ENCODE measurements at places on chromosomes 16 and 17.

DNA sequence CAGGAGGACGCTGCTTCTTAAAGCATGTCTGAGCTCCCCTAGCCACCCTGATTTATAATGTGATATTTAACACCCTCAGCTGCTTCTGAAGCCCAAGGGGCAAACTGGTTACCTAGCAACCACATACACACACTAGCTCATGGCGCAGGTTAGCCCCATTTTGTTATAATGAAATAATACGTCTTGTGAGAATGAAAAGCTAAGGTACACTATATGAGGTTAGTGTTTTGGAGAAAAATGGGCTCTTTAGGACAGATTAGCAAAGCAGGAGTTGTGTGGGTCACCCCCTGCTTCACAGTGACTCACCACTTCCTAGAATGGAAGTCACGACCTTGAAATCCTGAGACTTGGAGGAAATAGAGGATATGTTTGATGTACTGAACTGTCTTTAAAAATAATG, 404.8 kb upstream of the HSBP1 start:
- no peak for DNase-seq

DNA sequence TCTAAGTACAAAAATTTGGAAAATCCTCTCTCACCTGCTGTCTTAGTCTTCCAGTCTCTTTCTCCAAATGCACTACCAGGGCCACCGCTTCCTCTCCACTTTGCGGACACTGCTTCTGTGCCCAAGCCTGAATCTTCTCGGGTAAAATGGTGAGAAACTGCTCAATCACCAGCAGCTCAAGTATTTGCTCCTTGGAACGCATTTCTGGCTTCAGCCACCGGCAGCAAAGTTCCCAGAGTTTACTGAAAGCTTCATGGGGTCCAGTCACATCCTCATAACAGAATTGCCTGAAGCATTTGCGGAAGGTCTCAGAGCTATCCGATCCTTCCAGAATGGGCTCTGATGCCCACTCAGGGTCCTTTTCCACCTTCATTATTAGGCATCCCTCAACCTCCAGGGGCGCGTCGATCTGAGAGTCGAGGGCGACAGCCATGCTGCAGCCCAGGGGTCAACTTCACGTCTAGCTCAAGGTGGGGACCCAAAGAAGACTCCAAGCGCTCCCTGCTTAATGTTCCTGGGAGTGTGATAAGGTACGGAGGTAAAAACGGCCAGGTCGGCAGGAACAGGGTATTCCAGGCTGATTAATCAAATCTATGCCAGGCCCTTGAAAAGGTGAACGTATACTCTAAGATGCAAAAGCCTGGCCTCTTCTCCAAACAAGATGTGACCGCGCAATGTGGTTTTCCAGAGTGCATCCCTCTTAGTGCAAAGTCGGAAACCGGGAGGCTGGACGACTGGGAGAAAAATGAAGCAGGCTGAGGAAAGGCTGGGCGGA, 763 bp downstream of the ZKSCAN2 start:
- no peak for DNase-seq

GRCh38 chr17:14098246-14098645, 28.9 kb downstream of the COX10 start:
- DNase-seq, result no peak

- no peak for DNase-seq
Observed at GRCh38 chr17:4488989-4489595, 9.6 kb upstream of the SPNS2 start.

DNA sequence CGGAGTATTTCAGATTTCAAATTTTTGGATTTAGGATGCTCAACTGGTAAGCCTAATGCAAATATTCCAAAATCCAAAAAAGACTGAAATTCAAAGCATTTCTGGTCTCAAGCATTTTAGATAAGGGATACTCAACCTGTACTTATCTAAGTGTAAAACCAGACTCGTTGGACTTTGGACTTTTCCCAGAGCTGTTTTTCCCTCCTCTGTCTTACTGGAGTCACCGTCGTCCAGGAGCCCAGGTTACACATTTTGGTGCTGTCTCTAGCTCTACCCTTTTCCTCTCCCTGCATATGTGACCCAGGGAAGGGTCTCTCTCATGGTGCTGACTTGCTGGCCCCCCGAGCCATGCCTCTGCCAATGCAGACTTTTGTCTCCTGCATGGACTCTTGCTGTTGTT, 46.0 kb upstream of the MMP2 start:
- no peak for DNase-seq

DNA sequence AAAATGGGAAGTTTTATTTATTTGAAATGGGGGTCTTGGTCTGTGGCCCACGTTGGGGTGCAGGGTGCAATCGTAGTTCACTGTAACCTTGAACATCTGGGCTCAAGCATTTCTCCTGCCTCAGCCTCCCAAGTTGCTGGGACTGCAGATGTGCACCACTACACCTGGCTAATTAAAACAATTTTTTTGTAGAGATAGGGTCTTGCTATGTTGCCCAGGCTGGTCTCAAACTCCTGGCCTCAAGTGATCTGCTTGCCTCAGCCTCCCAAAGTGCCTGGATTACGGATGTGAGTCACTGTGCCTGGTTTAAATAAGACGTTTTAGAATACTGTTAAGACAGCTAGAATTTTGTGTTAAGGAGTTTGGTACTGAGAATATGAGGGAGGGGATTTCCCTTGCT, 15.7 kb downstream of the PSMD11 start:
- no peak for DNase-seq

GRCh38 chr17:57091186-57091618, 6.2 kb downstream of the AKAP1 start:
- no peak for DNase-seq

GRCh38 chr17:32143527-32143870, 1.2 kb downstream of the RHOT1 start:
- DNase-seq, result no peak

DNA sequence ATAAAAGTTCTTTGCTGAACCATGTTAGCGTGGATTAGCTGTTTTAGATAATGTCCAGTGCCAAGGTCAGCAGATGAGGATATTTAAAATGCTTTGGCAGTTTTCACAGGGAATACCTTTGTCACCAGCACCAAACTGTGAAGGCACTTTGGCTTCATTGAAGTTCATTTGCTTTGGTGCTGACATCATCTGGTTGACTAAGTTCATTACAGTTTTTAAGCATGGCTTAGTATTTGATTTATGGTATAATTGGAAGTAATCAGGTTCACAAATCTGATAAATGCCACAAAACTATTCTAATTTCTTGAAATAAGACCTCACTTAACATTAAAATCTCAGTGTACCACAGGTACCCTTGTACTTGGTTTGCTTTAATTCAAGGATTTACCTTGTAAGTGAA, 4.3 kb downstream of the GID4 start:
- peak; percentile 51 for DNase-seq

GRCh38 chr16:67719778-67720144, 645 bp upstream of the GFOD2 start:
- no peak for DNase-seq

DNA sequence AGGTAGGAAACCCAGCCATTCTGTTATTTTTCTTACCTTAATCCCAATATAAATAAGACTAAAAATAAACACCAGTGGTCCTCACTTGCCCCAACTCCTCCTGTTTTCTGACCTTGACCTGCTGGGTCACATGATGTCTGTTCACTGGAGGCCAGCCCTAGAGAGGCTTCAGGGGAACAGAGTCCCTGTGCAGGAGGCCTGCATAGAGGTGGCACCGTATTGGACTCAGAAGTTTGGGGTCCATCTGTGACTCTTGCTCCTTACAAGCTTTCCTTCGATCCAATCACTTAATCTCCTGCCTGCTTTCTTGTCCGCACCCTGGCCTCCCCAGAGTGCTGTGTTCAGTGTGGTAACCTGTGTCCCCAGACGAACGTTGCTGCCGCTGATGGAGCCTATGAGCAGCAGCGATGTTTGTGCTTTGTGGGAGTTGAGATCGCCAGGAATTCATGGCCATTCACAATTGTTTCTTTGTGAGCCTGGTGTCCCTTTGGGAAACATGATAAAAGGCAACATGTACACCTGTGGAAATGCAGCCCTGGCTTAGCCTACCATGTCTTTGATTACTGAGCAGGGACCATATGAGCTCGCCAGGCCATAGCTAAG, 4.7 kb downstream of the IGSF6 start:
- DNase-seq, result no peak

- no peak for DNase-seq
Observed at GRCh38 chr17:81166033-81166492, at the start of gene AATK. Gene AATK (minus strand): TSS chr17:81166221. CDS start chr17:81165992, 229 bp downstream.

DNA sequence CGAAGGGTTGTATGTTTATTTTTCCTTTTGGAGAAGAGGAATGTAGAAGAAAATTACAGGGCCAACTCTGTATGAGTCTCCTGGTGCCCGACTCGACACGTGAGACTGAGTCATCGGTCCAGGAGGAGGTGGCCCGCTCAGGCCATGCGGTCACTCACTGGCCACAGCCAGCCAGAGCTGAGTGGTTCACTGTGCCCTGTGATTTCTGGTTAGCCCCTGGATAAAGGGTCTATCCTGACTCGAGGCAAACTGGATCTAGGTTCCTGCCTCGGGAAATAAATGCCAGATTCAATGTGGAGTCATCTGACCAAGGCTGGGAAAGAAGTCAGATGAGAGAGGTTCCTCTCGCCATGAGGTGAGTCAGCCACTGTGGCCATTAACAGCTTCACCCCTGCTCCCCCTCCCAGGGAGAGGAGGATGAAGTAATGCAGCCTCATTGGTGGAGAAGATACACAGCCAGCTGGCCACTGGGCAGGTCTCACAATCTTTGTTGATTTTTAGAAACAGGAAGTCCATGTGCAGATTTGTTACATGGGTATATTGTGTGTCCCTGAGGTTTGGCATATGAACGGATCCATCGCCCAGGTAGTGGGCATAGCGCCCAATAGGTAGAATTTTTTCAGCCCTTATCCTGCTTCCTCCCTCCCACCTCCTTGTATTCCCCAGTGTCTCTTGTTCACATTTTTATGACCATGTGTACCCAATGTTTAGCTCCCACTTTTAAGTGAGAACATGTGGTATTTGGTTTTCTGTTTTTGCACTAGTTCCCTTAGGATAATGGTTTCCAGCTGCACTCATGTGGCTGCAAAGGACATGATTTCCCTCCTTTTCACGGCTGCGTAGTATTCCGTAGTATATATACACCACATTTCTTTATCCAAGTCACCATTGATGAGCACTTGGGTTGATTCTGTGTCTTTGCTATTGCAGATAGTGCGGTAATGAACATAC, 21.7 kb upstream of the USP36 start:
- peak; percentile 91 for DNase-seq

- DNase-seq, result no peak
Observed at GRCh38 chr16:12089492-12090150, 113.1 kb downstream of the SNX29 start.

DNA sequence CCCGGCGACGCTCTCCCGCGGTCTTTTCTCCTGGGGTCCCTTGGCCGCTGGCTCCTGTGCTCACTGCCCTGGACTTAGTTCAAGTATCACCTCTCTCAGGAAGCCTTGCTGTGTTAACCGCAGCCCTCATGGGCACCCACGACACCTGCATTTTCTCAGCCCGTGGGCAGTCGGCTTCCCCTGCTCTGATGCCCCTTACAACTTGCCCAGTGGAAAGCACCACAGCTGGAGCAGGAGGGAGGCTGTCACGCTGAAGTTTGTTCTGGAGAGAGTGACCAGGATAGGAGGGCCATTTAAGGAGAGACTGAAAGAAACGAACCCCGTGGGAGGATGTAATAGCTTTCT, 395 bp downstream of the STXBP4 start:
- DNase-seq, result no peak

DNA sequence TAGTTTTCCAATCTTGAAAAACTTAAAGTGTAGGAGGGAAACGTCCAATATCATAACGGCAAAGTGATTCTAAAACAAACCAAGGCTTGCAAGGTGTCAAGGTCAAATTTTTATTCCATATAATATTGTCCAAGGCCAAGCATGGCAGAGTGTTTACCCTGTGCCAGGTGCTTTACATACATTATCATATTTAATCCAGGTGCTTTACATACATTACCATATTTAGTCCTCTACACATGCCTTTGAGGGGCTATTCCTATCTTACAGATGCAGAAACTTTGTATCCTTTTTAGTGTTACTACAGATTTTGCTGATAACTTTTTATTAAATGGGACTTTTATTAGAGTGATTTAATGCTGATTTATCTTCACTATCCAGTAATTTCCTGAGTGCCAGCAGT, 23.9 kb downstream of the MAF start:
- DNase-seq, result no peak

- peak; percentile 82 for DNase-seq
Observed at GRCh38 chr16:84618581-84619460, 943 bp upstream of the COTL1 start.

- peak; percentile 46 for DNase-seq
Observed at GRCh38 chr16:27374804-27375425, 27.1 kb upstream of the IL21R start.

DNA sequence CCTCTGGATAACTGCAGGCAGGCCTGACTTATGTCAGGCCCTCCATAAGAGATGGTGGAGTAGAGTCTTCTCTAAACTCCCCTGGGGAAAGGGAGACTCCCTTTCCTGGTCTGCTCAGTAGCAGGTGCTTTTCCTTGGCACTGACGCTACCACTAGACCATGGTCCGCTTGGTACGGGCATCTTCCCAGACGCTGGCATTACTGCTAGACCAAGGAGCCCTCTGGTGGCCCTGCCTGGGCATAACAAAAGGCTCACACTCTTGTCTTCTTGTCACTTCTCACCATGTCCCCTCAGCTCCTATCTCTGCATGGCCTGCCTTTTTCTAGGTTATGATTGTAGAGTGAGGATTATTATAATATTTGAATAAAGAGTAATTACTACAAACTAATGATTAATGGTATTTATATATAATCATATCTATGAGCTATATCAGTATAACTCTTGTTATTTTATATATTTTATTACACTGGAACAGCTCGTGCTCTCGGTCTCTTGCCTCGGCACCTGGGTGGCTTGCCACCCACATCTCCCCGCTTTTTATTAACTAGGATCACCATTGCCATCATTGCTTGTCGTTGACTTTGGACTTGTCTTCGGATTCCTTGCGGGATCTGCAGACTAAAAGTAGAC, 59.8 kb upstream of the ARL4D start:
- peak; percentile 58 for DNase-seq

GRCh38 chr16:66856184-66856730, 12.0 kb downstream of the CA7 start:
- no peak for DNase-seq

DNA sequence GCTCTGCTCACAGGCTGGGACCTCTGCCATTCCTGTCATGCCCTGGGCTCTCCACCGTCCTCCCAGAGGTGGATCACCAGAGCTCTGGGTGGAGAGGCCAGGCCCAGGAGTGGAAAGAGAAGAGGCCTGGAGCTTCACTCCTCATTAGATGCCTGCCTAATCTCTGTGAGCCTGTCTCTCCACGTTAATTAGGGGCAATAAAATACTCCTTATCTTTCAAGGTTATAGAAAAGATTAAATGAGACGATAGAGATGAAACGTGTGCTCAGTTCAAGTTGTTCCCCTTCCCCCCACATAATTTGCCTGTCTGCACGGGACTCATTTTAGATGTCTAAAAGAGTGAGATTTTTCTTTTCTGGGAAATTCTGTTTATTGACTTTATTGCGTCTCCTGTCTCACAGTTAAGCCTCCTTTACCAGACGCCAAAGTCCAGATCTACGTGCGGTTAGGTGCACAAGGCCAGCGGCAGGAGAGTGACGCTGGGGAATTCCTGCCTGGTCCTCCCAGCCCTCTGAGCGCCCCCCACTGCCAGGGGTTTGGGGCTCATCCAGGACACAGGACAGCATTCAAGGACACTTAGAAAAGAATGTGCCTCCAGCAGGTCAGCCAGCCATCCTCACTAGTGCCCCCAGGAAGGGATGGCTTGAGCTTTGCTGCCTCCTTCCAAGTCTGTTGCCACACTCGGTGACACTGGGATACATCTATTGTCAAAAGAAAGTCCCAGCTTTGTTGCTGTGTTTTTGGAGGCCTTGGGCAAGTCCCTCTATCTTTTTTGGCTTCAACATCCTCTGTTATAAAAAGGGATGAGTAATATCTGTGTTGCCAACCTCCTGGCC, 42.3 kb downstream of the TBX4 start:
- no peak for DNase-seq
